ENCODE measurements at places on chromosomes 12 and 14.

DNA sequence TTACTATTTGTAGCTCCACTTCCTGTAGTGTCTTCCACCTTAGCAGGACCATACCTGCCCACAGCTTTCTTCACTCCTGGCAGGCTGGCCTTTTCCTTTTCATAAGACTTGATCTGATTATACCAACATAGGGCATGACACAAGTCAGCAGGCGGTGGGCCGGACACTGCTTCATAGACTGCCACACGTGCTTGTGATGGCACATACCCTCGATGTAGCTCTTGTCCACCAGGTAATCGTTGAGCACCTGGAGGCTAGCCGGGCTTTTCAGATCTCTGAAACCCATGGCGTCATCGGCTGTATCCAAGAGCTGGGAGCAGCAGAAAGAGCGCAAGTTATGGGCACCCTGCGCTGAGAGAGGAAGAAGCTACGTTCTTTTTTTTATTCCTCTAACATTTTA is 53.7 kb upstream of the TMEM263 start:
- DNase-seq: no peak

- DNase-seq: no peak
These were observed 524.8 kb upstream of the STXBP6 start for GRCh38 chr14:25574628-25575325.

- DNase-seq: no peak
These were observed 14.9 kb downstream of the RERG start for GRCh38 chr12:15206338-15206737.

- DNase-seq: no peak
These were observed 1.8 kb upstream of the CLEC2A start for GRCh38 chr12:9933958-9934357.

- DNase-seq: no peak
These were observed 782.9 kb downstream of the BCL11B start for GRCh38 chr14:98489115-98489514.

DNA sequence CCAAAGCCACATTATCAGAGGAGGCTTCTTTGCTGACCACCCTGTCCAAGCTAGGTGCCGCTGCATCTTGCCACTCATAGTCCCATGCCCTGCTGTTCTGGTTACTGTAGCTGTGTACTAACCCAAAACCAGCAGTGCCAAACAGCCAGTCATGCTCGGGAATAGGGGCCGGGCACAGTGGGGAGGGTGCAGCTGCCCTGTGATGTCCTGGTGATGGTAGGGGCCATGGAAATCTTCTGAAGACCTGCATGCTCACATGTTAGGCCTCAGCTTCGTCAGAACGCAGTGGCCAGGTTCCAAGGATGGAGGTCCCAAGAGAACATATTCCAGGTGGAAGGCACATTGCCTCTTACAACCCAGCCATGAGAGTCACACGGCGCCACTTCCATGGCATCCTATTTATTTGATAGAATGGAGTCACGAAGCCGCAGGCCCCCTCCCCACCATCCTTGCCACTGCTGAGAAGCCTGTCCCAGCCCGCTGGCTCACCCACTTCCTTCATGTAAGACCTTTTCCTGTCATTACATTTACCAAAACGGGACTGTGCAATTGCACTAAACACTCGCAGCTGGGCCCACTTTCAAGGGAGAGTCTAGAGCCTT is 48.5 kb downstream of the FAM222A start:
- no peak for DNase-seq

GRCh38 chr14:77018785-77019184 is 9.7 kb downstream of the IRF2BPL start:
- DNase-seq: no peak

GRCh38 chr14:69919815-69920214 is 40.6 kb downstream of the SMOC1 start:
- no peak for DNase-seq

Measured in OCI-M1 (cell line).